ENCODE measurements at places on chromosomes 1 and 21.

GRCh38 chr1:235831148-235831547 lies 35.6 kb downstream of the LYST start:
- no peak for DNase-seq

- DNase-seq = no peak
These were observed 1.9 kb upstream of the UBASH3A start for GRCh38 chr21:42401820-42402251.

GRCh38 chr1:40599926-40600325 lies 65.6 kb downstream of the RIMS3 start:
- no peak for DNase-seq

DNA sequence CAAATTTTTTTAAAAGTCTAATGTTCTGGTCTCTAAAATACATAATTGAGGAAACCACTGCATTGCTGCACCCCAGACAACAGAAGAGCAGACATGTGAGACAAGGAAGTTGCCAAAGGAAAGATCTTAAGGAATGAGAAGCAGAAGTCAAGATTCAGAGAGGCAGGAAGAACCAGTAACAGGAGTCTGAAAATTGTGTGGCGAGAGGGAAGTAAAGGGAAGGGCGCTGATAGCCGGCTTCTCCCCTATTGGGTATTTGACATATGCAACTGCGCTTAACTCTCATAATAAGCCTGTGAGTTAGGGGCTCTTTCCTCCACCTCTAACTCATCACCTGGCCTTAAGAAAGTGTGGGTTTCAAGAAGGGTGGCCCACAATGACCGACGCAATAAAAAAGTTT lies 21.9 kb upstream of the KIF14 start:
- no peak for DNase-seq

- no peak for DNase-seq
These were observed 55.1 kb downstream of the CD58 start for GRCh38 chr1:116515702-116516101.

DNA sequence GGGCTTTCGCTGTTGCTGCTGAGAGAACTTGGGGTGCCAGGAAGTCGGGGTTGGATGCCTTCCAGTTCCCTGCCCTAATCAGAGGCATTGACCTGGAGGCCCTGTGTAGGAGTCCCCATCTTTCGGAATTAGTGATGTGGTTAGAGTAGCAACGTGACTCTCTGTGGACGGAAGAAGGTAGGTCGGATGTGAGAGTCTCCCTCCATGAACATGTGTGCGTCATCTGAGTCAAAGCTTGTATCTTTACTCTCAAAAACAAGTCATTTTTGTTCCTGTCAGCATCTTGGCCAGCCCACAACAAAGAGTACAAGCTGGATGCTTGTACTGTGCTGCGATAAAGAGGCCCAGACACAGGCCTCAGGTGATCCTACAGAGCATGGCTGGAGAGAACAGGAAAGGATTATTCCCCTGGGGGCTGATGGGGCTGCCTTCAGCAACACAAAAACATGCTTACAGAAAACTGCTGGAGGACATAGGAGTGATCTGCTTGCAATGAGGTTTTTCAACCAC lies 31.0 kb upstream of the IL10 start:
- DNase-seq = no peak

- no peak for DNase-seq
These were observed 5.8 kb downstream of the PERM1 start for GRCh38 chr1:975896-976683.

- peak; percentile 41 for DNase-seq
These were observed 32.4 kb upstream of the BSDC1 start for GRCh38 chr1:32426489-32427255.

- no peak for DNase-seq
These were observed 21.8 kb downstream of the ATF3 start for GRCh38 chr1:212630158-212630900.

- DNase-seq = no peak
These were observed 61.0 kb upstream of the ADARB1 start for GRCh38 chr21:45013260-45013841.

DNA sequence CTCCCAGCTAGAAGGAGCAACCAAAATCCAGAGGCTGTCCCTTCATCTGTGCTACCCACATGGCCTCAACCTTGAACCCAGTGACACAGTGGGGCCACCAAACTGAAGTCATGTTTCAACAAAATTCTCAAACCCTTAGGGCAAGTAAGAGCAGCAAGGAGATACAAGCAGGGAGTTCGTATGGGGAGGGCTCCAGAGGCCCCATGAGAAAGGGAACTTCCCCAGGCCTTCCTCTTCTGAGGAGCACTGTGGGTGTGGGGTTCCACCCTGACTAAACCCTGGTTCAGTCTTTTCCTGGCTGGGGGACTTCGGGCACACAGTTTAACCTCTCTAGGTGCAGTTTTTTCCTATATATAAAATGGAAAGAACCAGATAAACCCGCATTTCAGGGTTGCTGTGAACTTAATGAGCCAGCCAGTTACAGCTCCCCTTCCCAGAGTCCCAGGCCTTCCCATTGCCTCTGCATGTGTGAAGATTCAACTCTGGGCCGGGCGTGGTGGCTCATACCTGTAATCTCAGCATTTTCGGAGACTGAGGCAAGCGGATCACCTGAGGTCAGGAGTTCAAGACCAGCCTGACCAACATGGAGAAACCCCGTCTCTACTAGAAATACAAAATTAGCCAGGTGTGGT lies 8.0 kb upstream of the THEMIS2 start:
- no peak for DNase-seq

DNA sequence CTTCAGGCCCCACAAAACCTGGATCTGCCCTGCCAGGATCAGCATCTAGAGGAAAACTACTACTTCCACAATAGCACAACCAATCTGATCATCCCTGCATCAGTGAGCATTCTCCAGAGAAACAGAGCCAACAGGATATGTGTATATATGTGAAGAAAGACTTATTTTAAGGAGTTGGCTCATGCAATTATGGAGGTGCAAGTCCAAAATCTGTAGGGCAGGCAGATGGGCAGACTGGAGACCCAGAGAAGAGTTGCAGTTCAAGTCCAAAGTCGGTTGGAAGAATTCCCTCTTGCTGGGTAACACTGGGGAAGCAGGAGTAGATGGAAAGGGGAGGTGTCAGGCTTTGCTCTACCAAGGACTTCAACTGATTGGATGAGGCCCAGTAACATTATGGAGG lies 4.9 kb upstream of the HENMT1 start:
- no peak for DNase-seq

GRCh38 chr21:46005481-46005881 lies 23.9 kb downstream of the COL6A1 start:
- DNase-seq = no peak

- DNase-seq = no peak
These were observed 1.2 kb downstream of the BTF3L4 start for GRCh38 chr1:52057255-52057654.

DNA sequence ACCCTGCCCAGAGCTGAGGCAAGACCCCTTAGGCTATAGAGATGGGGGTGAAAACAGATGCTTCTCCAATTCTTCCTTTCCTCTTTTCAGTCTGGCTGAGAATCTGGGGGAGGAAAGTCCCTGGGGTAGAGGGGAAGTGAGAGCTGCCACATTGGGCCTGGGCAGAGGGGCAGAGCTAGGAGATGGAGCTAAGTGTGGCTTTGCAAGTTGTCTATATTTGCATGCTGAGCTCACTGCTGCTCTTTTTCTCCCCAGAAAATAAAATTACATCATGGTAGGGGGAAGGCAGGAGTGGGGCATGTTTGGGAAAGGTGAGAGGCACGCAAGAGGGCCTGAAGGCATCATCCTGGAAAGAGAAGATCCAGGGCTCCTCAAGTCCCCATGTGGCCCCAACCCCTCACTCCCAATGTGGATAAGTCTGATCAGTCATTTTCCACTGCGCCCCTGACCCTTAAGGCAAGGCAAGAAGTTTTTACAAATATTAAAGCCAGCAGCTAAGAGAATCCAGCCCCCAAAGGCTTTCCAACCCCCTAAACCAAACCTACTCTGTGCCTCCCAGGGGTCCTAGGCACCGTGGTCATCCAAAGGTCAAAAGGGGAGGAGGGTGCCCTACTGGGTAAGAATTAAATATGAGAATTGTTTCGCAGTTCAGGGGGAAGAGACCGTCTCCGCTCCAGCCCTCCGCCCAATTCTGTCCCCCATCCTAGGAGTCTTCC lies 500 bp upstream of the PEA15 start:
- no peak for DNase-seq

DNA sequence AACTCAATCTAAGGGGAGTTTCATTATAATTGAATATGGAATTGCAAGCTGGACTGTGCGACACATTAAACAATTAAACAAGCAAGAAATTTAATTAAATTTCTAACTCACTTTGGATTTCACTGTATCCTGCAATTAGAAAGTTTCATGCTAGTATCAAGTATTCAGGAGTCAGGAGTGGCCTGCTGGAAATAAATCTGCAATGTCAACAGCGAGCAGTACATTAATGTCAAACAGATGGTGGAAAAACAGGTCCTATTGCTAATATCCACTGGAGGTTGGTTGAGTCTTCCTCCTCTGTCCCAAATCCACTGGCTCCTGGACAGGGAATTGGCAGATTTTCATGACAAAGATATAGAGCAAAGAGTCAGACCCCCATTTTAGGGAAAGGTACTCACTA lies 237.1 kb downstream of the VAV3 start:
- no peak for DNase-seq

- no peak for DNase-seq
These were observed 26.2 kb upstream of the ERG start for GRCh38 chr21:38524168-38525153.

DNA sequence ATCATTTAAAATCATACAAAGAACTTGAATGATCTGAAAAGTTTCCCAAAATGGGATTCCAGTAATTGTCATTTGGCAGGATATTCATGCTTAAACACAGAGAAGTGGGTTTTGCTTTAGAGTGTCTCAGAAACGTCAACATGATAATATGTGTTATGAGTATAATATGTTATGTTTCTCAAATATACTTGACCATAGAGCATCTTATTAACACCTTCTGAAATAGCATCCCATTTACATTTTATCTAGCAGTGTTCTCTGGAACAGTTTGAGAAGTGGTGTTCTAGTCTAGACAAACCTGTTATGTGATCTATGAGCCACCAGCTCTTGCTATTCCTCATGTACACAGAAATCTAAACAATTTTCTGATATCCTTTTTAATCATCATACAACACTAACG lies 588.8 kb upstream of the PBX1 start:
- no peak for DNase-seq

DNA sequence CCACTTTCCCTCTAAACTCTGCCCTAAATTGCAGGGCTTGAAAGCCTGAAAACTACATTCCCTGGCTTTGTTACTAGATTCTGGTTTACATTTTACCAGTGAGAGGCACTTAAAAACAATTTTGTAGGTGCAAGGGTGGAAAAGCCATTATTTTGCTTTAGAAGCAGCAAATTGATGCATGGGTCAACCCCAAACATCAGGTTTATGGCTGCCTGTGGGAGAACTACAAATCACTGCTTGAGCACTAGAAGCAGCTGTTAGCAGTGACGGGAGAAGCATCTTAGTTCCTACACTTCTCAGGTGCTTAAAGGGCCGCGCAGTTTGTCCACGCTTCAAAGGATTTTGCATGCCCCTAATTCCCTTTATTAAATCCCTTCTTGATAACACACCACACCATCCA lies 417.2 kb downstream of the PCP4 start:
- DNase-seq = no peak

DNA sequence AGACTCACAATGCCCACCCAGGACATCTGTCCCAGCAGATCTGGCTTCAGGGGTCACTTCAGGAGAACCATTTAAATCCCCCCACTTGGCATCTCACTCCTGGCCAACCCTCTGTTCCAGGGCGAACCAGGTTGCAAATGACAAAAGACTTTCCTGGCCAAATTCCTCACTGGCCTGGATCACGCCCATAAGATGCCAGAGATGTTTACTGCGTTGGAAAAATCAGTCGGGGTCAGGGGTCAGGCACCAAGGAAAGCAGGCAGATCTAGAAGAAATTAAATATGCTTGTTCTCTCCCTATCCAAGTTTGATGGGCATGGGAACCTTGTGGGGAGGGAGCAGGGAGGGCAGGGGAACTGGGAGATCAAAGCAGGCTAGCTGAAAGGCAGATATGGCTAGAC lies 14.6 kb upstream of the AGTRAP start:
- no peak for DNase-seq

GRCh38 chr1:92816732-92817131 lies 15.1 kb upstream of the RPL5 start:
- DNase-seq = no peak

GRCh38 chr1:224170748-224171478 lies 12.1 kb upstream of the DEGS1 start:
- DNase-seq = no peak

GRCh38 chr1:30812076-30812475 lies 54.5 kb upstream of the LAPTM5 start:
- DNase-seq = no peak

DNA sequence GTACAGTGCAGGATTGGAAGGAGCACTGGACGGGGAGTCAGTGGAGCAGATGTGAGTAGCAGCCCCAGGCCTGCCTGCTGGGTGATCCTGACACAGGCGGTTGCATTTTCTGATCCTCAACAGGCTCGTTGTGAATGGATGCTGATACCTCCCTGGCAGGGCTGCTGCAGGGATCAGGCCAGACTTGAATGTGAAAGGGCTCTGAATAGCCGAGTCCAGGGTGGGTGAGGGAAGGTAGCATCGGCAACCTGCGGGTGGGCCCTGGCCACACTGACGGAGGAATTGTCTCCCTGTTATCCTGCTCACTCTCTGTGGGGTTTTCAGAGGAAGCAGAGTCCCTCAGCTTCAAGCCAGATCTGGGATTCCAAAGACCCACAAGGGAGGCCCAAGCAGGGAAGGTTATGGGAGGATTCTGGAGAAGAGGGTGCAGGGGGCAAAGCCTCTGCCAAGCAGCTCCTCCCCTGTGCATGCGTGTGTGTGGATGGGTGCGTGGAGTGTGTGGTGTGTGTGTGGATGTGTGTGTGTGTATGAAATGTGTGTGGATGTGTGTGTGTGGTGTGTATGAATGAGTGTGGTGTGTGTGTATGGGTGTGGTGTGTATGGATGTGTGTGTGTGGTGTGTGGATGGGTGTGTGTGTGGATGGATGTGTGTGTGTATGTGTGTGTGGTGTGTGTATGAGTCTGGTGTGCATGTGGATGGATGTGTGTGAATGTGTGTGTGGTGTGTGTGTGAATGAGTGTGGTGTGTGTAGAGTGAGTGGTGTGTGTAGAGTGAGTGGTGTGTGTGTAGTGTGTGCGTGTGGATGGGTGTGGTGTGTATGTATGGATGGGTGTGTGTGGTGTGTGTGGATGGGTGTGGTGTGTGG lies 100.3 kb downstream of the UBIAD1 start:
- no peak for DNase-seq

DNA sequence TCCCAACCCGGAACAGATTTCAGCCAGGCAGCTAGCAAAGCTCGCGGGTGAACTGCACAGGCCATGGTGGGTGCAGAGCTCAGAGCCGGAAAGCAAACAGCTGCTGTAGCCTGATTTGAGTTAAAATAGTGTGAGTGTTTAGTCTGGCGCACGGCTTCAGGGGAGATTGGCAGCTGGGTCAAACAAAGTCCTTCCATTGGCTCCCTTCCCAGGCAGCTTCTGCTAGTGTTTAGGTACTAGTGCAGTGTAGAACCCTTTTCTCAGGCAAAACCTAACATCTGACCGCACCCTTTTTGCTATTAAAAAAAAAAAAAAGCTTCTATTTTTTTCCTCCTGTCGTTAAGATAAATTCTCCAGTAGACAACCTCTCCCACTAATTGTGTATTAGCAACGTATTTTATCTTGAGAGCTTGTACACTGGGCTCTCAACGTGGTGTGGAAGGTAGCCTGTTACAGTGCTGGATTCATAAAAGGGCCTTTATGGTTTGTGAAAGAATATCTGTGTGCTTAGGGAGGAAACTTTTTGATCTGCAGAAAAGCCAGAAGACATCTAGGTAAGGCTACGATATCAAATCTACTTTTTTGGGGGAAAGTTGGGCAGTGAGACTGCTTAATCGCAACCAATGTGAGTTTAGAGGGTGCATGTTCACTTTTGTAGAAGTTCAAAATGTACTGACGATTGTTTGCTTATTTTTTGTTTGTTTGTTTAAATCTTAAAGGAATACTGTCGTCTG lies 689.6 kb downstream of the USP25 start:
- peak; percentile 50 for DNase-seq

All from left renal cortex interstitium (tissue), 4 donors.